HFF-Myc (cell line): ENCODE measurements at places on chromosomes 12 and 14.

GRCh38 chr14:31990926-31991572 is 86.1 kb upstream of the ARHGAP5 start:
- DNase-seq: no peak

GRCh38 chr12:51784688-51785087 is 63.8 kb downstream of the FIGNL2 start:
- DNase-seq: no peak

DNA sequence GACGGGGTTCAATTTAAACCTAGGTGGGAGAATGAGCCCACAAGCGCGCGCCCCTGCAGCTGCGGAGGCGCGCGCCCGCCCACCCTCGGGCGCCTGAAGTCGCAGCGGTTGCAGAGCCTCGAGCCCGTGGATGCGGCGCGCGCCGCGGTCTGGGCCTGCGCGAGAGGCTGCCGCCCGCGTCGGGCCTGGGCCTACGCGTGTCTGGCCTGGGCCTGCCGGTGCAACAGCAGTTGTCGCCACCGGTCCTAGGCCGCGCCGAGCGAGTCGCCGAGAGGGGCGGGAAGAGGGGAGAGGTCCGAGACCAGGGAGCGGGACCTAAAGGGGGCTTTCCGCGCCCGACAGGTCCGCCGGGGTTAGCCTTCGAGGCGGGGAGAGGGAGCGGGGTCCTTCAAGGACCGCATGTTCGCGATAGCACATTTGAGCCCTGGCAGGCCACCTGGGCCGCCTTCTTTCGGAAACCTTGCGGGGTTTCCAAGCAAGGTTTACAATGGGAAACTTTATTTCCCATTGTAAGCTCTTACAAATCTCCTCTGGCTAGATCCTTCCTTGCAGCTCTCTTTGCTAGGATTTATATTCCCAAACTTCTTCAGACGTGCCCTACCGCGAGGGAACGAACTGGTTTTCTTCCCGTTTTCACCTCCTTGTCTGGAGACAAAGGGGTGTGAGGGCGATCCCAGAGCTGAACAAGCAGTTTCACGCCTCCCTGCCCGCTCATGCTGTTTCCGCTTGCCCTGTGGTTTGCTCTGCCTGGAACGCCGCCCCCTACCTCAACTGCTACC is 6.8 kb downstream of the SIX6 start:
- DNase-seq: no peak

DNA sequence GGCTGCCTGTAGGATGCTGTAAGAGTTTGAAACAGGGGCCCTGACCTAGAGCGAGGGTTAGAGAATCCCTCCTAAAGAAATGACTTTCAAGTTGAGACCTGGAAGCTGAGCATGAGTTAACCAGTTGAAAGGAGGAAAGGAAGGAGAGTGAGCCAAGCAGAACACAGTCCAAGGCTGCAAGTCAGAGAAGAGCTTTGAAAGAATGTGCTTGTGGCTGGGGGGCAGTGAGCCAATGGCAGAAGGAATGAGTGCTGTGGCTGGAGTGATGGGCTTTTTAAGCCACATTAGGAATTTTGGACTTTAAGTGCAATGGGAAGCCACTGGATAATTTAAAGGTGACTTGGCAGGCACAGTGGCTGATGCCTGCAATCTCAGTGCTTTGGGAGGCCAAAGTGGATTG is 18.1 kb downstream of the CDKN1B start:
- DNase-seq: no peak

DNA sequence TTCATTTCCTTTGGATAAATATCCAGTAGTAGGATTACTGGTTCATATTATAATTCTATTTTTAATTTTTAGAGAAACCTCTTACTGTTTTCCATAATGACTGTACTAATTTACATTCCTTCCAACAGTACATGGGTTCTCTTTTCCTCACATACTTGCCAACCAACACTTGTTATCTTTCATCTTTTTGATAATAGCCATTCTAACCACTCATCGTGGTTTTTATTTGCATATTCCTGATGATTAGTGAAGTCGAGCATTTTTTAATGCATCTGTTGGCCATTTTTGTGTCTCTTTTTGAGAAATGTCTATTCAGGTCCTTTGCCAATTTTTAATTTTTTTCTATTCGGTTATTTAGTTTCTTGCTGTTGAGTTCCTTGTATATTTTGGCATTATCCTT is 457.7 kb upstream of the PDE3A start:
- DNase-seq: no peak

DNA sequence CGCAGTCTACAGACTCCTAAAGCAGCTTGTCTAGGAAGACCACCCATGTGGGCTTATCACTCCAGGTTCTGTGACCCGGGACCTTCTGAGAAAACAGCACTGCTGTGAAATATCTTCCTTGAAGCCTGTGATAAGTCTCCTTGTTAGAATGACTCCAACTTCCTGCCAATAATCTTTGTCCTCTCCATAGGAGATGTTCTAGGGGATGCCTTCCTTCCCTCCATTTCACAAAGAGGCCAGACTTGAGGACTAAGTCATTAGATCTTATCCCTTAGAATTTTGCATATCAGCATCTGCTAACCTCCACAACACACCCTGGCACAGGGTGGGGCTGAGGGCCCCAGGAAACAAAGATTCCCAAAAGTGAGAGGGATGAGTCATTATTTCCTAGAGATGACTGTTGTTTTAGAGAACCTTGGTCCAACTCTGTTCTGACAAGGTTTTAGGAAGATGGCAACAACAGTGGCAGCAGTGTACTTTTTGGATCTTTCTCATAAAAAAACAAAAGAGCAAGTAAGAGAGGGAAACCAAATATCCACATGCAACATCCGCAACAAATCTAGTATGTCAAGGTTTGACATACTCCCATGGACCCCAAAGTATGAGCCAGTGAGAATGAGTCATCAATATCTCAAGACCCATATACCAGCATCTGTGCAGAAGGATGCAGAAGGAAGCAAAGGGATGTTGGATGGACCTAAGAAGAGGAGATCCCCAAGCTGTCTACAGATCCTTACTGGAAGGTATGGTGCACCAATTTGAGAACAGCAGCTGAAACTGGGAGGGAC is 6.0 kb downstream of the LTB4R start:
- no peak for DNase-seq

- DNase-seq: no peak
Measured at GRCh38 chr14:95432144-95433093, 84.0 kb downstream of the SYNE3 start.

DNA sequence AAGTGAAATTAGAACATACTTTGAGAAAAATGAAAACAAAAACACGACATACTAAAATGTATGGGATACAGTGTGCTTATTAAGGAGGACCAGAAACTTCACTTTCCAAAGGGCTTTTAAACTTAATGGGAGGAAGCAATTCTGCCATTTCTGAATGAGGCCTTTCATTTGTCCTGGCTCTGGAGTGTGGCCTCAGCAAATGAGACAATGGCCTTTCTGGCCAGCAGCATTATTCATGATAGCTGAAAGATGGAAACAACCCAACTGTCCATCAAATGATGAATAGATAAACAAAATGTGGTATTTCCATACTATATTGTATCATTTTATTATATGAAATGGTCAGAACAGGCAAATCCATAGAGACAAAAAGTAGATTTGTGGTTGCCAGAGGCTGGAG is 338.6 kb downstream of the CEP128 start:
- no peak for DNase-seq

DNA sequence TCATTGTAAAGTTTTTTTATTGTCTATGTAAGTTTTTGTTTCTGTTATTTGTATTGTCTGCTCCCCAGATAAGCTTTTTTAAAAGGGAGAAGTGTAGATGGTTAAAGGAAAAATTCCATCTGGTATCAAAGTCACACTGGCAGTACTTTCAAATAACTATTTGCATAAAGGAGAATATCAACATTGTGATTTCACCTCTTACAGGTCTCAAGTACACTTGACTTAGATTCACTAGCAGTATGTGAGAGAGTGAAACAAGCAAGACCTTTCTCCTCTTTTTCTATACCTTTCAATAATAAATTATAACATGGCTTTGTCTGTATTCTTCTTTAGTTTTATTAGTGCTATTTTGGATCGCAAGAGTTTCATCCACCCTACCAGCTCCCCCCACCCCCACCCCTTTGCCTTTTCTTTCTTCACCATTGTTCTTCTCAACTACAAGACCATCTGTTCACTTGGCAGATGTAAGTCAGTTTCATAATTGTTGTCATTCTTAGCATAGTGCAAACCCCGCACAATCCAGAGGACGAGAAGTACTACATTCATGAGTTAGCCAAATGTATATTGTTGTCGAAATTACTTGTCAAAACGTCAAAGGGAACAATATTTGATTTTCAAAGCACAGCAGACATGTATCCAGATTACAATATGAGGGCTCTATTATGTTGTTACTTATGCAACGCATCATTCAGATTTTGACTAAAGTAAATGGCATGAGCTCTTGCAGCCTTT is 602.7 kb upstream of the FLRT2 start:
- no peak for DNase-seq

- no peak for DNase-seq
Measured at GRCh38 chr12:107567876-107568619, 117.6 kb upstream of the PWP1 start.

GRCh38 chr12:124168016-124168786 is 126.7 kb upstream of the RFLNA start:
- no peak for DNase-seq

DNA sequence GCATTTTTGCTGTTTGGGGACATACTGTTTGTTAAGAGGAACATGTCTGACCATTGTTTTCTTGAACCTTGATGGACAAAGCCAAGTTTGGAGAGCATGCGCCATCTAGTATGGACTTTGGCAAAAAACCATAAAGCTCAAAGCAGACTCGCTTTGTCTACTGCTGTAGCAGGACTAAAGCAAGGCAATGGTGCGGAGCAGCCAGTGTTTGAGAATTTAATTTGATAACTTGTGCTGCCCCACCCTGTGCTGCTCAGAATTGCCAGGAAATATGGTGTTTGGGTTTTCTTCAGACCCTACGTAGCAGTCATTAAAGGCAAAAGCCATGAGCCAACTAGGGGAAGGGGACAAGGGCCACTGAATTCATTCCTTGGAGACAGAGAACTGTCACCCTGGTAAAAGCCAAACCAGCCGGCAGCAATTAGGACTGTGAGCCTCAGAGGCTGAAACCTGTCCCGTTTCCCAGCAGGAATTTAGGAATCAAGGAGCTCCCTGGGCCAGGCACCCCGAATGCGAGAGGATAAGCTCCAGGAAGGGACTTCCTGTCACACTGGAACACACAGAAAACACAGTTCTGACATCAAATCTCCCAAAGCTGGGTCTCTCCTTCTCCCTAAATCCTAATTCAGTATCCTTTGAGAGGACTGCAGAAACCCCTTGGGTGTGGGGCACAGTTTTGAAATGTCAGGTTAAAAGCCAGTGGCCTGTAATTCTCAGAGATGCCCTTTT is 1.1 kb downstream of the AVIL start:
- DNase-seq: no peak

DNA sequence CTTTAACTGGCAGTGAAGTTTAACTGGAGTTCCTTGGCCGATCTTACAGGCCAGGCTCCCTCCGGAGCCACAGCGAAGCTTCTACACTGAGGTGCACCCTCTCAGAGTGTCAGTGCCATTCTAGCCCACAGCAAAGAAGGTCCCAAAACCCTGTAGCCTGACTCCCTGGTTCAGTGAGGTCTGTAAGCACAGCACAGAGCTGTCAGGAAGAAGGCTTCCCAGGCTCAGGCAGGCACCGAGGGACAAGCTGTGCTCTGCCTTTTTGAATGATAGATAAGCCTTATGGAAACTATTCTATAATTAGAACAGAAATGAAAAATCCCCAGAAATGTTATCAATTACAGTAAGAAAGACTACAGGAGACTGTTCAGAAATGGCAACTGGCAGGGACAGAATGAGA is 40.2 kb downstream of the MOK start:
- no peak for DNase-seq

- DNase-seq: no peak
Measured at GRCh38 chr12:49031573-49032161, 13.1 kb upstream of the PRKAG1 start.

GRCh38 chr14:102951799-102952198 is 29.3 kb downstream of the AMN start:
- DNase-seq: no peak

- no peak for DNase-seq
Measured at GRCh38 chr12:70847871-70848270, 72.7 kb downstream of the PTPRR start.

DNA sequence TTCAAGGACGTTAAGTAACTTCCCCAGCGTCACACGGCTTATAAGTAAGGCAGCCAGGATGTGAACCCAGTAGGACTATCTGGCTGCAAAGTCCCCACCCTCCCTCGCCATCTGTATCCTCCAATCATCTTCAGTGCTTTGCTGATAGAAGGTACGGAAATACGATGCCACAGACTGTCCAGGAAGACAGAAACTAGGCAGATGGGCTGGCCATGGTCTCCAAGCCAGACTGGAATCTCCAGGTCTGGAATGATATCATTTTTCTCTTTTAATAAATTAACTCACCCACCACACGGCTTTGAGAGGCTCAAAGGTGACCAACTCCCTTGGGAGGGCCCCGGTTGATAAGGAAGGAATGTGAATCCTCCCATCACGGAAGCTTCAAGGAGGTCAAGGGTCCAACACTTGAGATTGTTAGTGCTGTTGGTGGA is 16.3 kb upstream of the BDKRB1 start:
- DNase-seq: no peak

DNA sequence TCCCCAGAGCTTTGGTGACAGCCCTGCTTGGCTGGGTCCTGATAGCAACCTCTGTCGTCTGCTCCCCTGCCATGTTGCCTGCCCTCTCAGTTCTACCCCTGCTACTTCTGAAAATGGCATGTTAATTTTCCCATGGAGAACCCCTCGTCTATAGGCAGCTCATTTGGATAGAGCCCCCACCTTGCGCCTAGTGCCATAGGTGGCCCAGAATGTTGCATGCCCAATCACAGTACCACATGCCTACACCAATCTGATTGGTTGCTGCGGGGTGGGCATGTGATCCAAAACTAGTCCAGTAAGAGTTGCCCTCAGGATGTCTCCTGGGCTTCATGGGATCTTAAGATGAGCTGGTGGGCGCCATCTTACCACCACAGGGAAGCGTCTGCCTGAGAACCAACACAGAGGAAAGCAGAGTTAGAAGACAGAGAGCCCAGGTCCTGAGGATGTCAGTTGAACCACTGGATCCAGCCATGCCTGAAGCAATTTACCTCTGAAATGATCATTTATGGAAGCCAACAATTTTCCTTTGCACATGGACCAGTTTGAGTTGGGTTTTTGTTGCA is 85.7 kb downstream of the PAPOLA start:
- DNase-seq: no peak

DNA sequence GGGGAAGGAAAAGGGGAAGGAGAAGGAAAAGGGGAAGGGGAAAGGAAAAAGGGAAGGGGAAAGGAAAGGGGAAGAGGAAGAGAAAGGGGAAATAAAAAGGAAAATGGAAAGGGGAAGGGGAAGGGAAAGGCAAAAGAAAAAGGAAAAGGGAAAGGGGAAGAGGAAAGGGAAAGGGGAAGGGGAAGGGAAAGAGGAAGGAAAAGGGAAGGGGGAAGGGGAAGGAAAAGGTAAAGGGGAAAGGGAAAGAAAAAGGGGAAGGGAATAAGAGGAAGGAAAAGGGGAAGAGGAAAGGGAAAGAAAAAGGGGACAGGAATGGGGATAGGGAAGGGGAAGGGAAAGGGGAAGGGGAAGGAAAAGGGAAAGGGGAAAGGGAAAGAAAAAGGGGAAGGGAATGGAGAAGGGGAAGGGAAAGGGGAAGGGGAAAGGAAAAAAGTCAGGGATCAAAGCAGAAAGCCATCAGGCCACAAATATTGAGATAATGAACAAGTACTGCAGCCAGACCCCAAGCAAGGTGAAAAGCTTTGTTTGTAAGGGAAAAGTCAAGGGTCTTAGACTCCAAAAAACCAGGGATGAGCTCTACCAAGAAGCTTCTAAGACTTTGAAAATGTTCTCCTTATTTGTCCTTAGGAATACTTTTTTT is 20.0 kb downstream of the DICER1 start:
- DNase-seq: no peak
